ENCODE measurements at places on chromosomes 4 and X. TPM values are rescaled to one million over a fixed set of nuclear protein-coding genes. Genes with fewer than 3 reads are reported as not detected.
A peak's percentile ranks its signal among the peaks of the same experiment; 100 is the strongest.

TAF7L gene
- polyA plus RNA-seq: not detected

GAGE12H gene
- not detected for polyA plus RNA-seq

DNA sequence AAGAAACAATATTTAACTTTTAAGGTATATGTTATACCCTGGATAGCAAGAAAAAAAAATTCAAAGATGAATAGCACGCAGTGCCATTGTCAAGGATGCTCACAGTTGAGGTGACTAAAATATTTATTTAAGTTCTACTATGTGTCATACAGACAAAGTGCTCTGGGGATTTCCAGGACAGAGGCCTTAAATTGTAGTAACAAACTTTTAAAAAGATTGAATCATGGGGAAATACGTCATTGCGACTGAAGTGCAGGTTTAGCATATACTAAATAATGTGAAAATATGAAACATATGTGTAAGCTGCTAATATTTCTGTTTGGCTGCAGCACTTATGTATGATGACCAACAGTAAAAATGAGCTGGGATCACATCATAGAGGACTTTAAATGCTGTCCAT, 748.0 kb upstream of the PCDH7 start:
- H3K36me3 ChIP-seq: no peaks in the 10 kb centered on the region
- H3K4me3 ChIP-seq: no peak overlapping the region
- H3K4me1 ChIP-seq: no peaks in the 10 kb centered on the region
- no peaks in the 10 kb centered on the region for H3K27me3 ChIP-seq
- H3K27ac ChIP-seq: no peak overlapping the region

DNA sequence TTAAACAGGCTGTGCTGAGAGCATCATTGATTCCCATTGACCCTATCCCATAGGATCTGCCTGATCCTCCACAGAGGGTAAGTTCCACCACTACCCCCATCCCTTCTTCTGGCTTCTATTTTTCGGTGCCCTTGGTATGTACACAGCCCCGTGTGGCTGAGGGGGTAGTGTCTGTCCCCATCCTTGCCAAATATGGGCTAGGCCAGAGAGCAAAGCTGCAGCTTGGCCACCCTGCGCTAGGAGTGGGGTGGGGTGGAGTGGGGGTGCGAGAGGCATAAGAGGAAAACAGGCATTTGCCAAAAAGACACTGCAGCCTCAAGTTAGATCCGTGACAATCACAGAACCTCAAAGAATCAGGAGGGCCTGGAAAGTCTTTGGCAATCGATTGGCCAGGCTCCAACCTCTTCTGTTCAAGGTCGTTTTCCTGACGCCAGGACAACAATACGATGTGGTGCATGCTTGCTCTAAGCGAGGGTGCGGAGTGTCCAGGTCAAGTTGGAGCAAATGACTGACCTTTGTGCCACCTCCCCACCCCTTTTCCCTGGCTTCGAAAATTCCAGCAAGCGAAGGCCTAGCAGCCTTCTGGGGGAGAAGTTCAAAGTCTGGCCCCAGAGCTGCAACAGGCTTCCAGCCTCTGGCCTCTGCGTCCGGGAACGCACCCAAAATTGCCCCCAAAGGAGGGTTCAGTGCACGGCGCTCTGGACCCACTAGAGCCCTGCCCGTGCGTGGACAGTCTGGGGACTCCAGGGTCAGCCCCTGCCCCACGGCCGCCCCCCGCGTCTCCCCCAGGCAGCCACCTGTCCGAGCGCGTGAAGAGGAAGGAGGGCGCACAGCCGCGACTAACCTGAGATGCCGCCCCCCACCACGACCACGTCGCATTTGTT, 598 bp downstream of the MAOB start:
- peaks cover 40% of the 10 kb centered on the region for H3K4me1 ChIP-seq
- DNase-seq: peak; percentile 87

DNA sequence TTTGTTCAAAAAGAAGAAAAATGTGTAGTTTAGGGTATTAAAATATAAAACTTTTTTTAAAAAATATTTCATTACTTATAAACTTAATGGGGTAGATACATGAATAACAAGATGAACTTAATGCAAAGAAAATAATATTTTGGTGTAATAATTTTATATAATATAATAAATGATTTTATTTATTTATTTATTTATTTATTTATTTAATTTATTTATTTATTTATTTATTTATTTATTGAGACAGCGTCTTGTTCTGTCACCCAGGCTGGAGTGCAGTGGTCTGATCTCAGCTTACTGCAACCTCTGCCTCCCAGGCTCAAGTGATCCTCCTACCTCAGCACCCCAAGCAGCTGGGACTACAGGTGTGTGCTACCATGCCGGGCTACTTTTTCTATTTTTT, 20.8 kb upstream of the TEX13C start:
- no peaks in the 10 kb centered on the region for H3K36me3 ChIP-seq
- H3K4me3 ChIP-seq: no peak overlapping the region
- DNase-seq: no peak

GRCh38 chr4:78806943-78807460, 30.9 kb downstream of the BMP2K start:
- H3K36me3 ChIP-seq: no peaks in the 10 kb centered on the region
- peaks cover 9% of the 10 kb centered on the region for H3K4me1 ChIP-seq
- H3K4me3 ChIP-seq: no peak overlapping the region
- DNase-seq: no peak
- no peaks in the 10 kb centered on the region for H3K27me3 ChIP-seq

GRCh38 chrX:51614353-51615012, 4.2 kb downstream of the CENPVL3 start:
- H3K4me1 ChIP-seq: no peaks in the 10 kb centered on the region
- no peak overlapping the region for H3K4me3 ChIP-seq
- peak; percentile 2 for DNase-seq
- H3K36me3 ChIP-seq: no peaks in the 10 kb centered on the region

DNA sequence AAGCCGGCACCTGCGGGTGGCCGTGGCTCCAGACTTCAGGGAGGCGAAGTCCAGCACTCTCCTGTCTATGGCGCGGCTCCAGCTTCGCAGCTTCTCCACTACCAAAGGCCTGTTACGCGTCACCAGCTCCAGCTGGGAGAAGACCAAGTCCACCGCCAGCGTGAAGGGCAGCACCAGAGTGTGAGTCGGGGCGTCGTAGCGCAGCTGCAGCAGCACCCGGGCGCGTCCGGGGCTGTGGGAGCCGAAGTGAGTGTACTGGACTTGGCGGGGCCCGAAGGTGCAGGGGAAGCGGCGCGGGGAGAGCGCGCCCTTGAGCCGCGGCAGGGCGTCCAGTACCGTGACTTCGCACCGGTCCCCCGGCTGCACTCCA, 444 bp downstream of the FREM3 start:
- DNase-seq: no peak
- H3K27me3 ChIP-seq: no peaks in the 10 kb centered on the region
- H3K36me3 ChIP-seq: no peaks in the 10 kb centered on the region
- no peak overlapping the region for H3K4me3 ChIP-seq
- no peak overlapping the region for H3K27ac ChIP-seq

DNA sequence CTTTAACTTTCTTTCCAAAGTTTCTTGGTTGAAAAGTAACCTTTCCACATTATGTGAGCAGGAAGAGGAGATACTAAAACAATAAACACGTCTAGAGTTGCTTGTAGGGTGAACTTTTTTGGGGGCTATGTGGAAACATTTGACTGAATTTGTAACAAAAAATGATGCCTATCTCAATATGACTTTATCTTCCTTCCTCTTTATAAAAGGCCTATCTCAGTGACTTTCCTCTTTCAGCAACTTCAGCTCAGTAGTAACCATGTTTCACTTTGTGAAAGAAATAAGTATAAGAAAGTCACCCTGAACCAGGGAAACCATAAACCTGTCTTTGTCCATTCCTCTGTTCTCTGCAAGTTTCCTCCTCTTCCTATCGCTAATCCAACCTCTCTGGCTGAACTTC, 124.7 kb upstream of the TMEM164 start:
- peaks cover 51% of the 10 kb centered on the region for H3K4me1 ChIP-seq
- no peak overlapping the region for H3K27ac ChIP-seq
- no peak overlapping the region for H3K4me3 ChIP-seq

DNA sequence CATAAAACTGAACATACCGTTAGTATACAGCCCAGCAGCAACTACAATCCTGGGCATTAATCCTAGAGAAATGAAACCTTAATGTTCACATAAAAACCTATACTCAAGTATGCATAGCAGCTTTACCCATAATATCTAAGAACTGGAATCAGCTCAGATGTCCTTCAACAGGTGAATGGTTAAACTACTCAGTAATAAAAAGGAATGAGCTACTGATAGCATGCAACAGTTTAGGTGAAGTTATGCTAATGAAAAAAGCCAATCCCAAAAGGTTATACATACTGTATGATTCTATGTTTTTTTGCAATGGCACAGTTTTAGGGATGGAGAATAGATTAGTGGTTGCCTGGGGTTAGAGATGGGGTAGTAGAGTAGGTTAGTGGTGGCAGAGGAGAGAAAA, 9.3 kb downstream of the HTT start:
- peaks cover 6% of the 10 kb centered on the region for H3K36me3 ChIP-seq
- H3K27me3 ChIP-seq: no peaks in the 10 kb centered on the region
- H3K27ac ChIP-seq: no peak overlapping the region
- H3K4me3 ChIP-seq: no peak overlapping the region

GRCh38 chr4:3073158-3074077, 920 bp downstream of the HTT-AS start:
- peaks cover 3% of the 10 kb centered on the region for H3K36me3 ChIP-seq
- peaks cover 49% of the 10 kb centered on the region for H3K4me1 ChIP-seq
- H3K27me3 ChIP-seq: no peaks in the 10 kb centered on the region
- peak overlapping the region; percentile 83 for H3K27ac ChIP-seq

GRCh38 chr4:164304861-164305260, 449.1 kb upstream of the SMIM31 start:
- H3K4me3 ChIP-seq: no peak overlapping the region
- no peaks in the 10 kb centered on the region for H3K36me3 ChIP-seq
- H3K27ac ChIP-seq: no peak overlapping the region
- no peak for DNase-seq

GRCh38 chr4:149077181-149077580, 635.0 kb upstream of the NR3C2 start:
- H3K4me1 ChIP-seq: no peaks in the 10 kb centered on the region
- H3K27me3 ChIP-seq: no peaks in the 10 kb centered on the region
- no peak for DNase-seq
- no peak overlapping the region for H3K27ac ChIP-seq
- H3K36me3 ChIP-seq: no peaks in the 10 kb centered on the region

DNA sequence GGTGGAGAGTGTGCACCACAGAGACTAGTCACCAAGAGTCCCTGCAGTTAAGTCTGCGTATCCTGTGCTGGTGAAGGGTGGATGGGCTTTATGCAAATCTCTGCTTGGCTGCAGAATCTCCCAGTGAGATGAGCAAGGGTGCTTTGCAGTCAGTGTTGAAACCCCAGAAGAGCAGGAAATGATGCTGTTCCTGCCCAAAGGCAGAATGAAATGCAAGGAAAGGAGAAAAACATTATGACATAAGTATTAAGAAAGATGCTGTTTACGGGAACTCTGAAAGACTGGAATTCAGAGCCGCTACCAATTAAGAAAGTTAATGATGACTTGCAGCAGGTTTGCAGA, 25.4 kb upstream of the ACSL1 start:
- peaks cover 7% of the 10 kb centered on the region for H3K4me1 ChIP-seq
- H3K27me3 ChIP-seq: no peaks in the 10 kb centered on the region
- DNase-seq: no peak
- no peaks in the 10 kb centered on the region for H3K36me3 ChIP-seq
- H3K27ac ChIP-seq: no peak overlapping the region
- no peak overlapping the region for H3K4me3 ChIP-seq
